B cell (primary cell): ENCODE measurements at places on chromosomes 6 and 20.
A peak's percentile ranks its signal among the peaks of the same experiment; 100 is the strongest.

DNA sequence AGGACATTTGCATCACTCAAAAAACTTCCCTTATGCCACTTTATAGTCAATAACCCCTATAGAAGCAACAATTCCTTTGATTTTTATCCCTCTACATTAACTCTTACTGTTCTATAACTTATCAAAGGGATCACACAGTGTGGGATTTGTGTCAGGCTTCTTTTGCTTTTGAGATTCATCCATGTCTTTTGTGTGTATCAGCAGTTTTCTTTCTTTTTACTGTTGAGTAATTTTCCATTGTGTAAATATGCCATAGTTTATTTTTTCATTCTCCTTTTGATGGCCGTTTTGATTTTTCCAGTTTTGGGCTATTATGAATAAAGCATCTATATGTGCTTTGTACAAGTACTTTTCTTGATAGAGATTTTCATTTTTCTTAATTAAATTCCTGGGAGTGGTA, 657.9 kb downstream of the EPM2A start:
- H3K4me3 ChIP-seq = no peak overlapping the region
- no peak overlapping the region for H3K27ac ChIP-seq
- DNase-seq = no peak
- H3K4me1 ChIP-seq = no peaks in the 10 kb centered on the region

DNA sequence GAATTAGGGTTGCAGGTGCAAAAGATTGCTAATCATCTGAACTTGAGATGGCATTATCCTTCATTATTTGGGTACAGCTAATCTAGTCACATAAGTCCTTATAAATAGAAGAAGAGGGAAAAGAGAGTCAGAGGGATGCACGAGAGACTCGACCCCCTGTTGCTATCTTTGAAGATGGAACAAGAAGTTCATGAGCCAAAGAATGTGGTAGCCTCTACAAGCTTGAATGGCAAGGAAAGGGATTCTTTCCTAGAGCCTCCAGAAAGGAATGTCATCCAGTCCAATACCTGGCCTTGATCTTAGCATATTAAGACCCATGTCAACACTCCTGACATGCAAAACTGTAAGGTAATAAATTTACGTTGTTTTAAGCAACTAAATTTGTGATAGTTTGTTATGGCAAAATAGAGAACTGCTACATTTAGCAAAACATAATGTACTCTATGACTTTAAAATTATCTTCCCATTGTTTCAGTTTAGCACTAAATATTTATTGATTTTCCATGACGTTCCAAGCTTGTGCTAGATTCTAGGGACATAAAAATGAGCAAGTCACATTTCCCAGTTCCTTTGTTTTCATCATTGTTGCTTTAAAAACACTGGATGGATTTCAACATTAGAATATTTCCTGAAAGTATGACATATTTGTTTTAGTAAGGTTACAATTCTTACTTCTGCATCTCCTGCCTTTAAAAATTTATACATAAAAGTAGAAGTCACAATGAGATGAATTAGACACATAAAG, 12.7 kb downstream of the MANEA start:
- no peaks in the 10 kb centered on the region for H3K36me3 ChIP-seq
- peaks cover 4% of the 10 kb centered on the region for H3K4me1 ChIP-seq
- DNase-seq = no peak
- no peaks in the 10 kb centered on the region for H3K27me3 ChIP-seq
- no peak overlapping the region for H3K4me3 ChIP-seq
- H3K27ac ChIP-seq = no peak overlapping the region

GRCh38 chr20:391041-391711, 10.6 kb downstream of the TRIB3 start:
- H3K4me3 ChIP-seq = no peak overlapping the region
- no peaks in the 10 kb centered on the region for H3K4me1 ChIP-seq
- H3K27ac ChIP-seq = no peak overlapping the region
- DNase-seq = no peak
- H3K36me3 ChIP-seq = peaks cover 9% of the 10 kb centered on the region
- H3K27me3 ChIP-seq = no peaks in the 10 kb centered on the region

DNA sequence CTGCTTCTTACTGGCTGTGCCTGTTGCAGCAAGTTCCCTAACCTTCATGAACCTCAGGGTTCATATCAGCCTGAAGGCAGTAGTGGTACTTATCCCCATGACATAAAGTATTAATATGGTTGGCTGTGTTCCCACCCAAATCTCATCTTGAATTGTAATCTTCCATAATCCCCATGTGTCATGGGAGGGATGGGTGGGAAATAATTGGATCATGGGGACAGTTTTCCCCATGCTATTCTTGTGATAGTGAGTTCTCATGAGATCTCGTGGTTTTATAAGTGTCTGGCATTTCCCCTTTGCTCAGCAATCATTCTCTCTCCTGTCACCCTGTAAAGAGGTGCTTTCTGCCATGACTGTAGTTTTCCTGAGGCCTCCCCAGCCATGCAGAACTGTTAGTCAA, 61.8 kb downstream of the FAM229B start:
- DNase-seq = no peak
- H3K36me3 ChIP-seq = no peaks in the 10 kb centered on the region
- H3K4me3 ChIP-seq = no peak overlapping the region
- no peaks in the 10 kb centered on the region for H3K4me1 ChIP-seq
- H3K27me3 ChIP-seq = no peaks in the 10 kb centered on the region

- peak overlapping the region; percentile 16 for H3K4me3 ChIP-seq
- peaks cover 53% of the 10 kb centered on the region for H3K4me1 ChIP-seq
- H3K36me3 ChIP-seq = no peaks in the 10 kb centered on the region
- H3K27me3 ChIP-seq = no peaks in the 10 kb centered on the region
- peak overlapping the region; percentile 42 for H3K27ac ChIP-seq
Measured at GRCh38 chr20:22371843-22372242, 212.5 kb downstream of the FOXA2 start.

DNA sequence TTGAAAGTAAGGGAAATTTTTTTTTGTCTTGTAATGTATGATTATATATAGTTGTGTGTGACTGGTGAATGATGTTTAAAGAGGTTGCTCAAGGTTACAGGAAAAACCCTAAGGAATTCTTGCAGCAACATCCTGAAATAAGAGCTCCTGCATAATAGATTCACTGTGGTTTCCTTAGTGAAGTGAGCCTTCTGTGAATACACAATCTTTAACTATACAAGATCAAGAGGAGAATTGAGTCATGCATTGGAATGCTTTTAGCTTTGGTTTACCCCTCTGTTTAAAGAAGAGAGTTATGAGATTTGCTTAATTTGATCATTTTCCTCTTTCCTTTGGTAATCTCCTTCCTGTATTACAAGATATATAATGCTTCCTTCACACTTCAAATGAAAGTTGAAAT, 141.6 kb upstream of the EYA4 start:
- H3K27ac ChIP-seq = no peak overlapping the region
- no peaks in the 10 kb centered on the region for H3K4me1 ChIP-seq
- H3K36me3 ChIP-seq = no peaks in the 10 kb centered on the region
- no peak overlapping the region for H3K4me3 ChIP-seq

DNA sequence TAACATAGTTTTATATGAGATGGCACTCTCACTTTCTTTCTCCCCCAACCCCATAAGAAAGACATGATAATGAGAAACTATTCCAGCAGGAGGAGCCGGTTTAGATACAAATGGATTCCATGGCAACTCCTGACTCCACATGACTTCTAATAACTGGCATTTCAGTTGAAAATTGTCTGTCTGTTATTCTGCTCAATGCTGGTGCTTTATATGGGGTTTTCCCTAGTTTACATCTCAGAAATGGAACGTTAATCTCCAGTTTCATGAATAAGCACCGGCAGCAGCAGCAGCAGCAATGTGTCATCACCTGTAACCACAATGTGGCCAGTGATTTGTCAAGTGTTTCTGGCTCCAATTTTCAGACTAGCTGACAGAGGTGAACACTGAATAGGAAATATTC, 8.0 kb upstream of the SIM1 start:
- H3K27me3 ChIP-seq = no peaks in the 10 kb centered on the region
- no peaks in the 10 kb centered on the region for H3K4me1 ChIP-seq
- no peak for DNase-seq
- H3K36me3 ChIP-seq = no peaks in the 10 kb centered on the region
- no peak overlapping the region for H3K4me3 ChIP-seq

DNA sequence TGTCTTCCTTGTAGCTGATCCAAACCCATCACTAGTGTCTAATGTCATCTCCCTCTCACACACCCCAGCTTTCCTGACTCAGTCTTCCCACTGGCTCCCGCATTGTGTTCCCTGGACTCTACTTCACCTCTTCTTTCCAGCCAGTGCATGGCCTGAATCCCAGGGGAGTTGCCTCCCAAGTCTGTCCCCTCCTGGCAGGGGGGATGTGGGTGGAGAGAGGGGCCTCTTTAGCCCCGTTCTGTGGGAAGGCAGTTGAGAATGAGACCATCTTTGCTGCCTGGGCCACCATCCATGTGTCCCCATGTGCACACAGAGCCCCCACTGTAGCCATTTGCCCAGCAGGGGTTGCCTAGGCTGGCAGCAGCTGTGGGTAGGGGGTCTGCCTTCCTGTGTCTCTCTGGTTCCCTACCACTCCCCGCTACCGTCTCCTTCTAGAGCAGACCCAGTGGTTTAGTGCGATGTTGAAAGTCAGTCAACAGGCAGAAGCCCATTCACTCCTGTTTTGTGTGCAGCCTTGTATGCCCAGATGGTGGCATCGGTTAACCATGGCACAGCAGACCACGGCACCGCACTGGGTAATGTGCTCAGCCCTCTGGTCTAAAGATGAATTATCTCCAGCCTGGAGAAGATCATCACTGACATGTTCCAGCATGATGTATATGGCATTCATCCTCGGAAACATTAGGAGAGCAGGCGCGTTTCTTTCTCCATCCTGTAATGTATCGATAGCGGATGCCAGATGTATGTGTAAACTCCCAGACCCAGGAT, 178.8 kb upstream of the SNX9 start:
- no peaks in the 10 kb centered on the region for H3K27me3 ChIP-seq
- no peak for DNase-seq
- peaks cover 29% of the 10 kb centered on the region for H3K36me3 ChIP-seq
- H3K4me1 ChIP-seq = peaks cover 19% of the 10 kb centered on the region
- H3K27ac ChIP-seq = no peak overlapping the region

GRCh38 chr6:15752820-15753219, 90.0 kb upstream of the DTNBP1 start:
- DNase-seq = no peak
- no peaks in the 10 kb centered on the region for H3K4me1 ChIP-seq
- no peak overlapping the region for H3K27ac ChIP-seq
- no peak overlapping the region for H3K4me3 ChIP-seq

- H3K4me3 ChIP-seq = no peak overlapping the region
- H3K4me1 ChIP-seq = peaks cover 54% of the 10 kb centered on the region
Measured at GRCh38 chr20:36472637-36473090, 68.7 kb upstream of the MYL9 start.

- H3K36me3 ChIP-seq = no peaks in the 10 kb centered on the region
- H3K27ac ChIP-seq = no peak overlapping the region
- no peak overlapping the region for H3K4me3 ChIP-seq
- DNase-seq = no peak
- H3K27me3 ChIP-seq = no peaks in the 10 kb centered on the region
Measured at GRCh38 chr6:22146931-22147701, 149.7 kb downstream of the PRL start.
